ENCODE measurements at places on chromosomes 12 and 14.

DNA sequence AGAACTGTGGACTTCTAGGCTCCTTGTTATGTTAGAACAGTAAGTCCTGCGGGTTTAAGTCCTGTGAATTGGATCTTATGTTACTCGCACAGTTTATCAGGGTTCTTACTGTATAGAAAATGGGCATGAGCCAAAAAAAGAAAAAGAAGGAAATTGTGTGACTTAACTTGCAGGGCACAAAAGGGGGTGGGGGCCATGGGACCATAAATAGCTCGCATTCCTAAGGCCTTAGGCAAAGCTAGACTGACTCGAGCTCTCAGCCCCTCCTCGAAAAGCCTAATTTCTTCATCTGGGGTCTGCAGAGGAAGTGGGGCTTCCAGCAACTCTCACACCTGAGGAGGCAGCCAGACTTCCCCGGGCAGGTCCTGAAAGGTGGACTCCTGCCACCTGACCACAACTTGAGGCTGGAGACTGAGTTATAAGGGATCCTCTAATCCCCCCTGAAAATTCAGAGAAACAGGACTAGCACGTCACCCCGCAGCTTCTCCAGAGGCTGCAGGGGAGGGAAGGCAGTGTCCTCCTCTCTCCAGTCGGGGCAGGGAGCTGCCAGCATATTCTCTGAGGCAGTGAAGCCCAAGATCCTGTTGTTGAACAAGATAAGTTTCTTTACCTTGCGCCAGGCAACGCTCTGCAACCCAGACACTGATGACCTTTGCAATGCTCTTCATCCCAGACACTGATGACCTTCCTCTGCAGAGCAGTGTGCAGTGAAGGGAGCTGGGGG, 280.5 kb downstream of the PCNX1 start:
- no peak for DNase-seq

GRCh38 chr12:5332551-5332950, 99.4 kb upstream of the NTF3 start:
- DNase-seq, result no peak

DNA sequence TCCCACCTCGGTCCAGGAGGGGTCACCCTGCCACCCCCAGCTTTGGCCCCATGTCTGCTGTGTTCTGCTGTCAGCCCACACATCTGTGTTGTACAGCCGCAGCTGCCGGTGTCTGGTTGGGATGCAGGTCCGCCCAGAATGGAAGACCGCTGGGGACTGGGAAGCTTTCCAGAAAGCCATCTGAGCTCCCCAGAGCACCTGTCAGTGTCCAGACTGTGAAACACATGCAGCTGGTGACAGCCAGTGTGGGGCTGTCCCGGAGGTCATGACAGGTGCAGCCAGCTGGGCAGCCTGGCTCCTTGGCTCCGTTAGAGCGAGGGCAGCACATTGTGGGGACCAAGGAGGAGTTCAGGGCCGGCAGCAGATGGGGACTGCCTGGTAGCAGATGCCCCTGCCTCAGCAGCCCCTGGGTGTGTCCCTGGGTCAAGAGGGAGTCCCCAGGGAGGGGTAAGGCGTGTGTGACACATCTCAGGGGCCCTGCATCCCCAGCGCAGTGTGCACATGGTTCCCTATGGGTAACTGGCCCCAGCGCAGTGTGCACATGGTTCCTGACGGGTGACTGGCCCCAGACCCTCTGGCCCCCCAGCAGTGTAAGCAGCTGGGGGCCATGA, 16.4 kb downstream of the CEP170B start:
- DNase-seq, result no peak

- DNase-seq, result no peak
These were observed 7.1 kb upstream of the OAS2 start for GRCh38 chr12:112971248-112971647.

DNA sequence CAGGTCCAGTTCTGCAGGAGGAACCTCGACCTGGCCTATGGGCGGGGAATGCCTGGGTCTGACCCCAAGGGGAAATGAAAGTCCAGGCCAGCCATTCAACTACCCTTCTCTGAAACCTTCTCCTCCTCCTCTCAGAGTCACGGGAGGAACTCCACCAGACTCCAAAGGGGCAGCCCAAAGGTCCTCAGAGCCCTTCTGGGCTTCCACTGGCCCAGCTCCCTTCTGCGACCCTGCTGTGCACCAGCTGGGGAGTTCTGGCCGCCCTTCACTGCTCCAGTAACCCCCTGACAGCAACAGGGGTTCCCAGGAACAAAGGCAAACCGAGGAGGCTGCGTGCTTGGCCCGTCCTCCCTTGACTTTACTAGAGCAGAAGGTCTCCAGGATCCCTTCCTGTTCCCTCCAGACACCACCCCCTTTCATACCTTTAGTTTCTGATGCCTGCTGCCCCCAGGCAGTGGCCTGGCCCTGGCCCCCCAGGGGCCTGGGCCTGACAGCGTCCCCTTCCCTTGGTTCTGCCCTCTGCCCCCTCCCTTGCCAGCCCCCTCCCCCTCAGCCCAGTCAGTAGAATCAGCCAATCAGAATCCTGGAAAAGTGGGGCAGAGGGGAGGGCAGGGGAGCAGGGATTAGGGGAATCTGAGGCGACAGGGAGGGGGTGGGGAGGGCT, 850 bp upstream of the ZNF385A start:
- no peak for DNase-seq

DNA sequence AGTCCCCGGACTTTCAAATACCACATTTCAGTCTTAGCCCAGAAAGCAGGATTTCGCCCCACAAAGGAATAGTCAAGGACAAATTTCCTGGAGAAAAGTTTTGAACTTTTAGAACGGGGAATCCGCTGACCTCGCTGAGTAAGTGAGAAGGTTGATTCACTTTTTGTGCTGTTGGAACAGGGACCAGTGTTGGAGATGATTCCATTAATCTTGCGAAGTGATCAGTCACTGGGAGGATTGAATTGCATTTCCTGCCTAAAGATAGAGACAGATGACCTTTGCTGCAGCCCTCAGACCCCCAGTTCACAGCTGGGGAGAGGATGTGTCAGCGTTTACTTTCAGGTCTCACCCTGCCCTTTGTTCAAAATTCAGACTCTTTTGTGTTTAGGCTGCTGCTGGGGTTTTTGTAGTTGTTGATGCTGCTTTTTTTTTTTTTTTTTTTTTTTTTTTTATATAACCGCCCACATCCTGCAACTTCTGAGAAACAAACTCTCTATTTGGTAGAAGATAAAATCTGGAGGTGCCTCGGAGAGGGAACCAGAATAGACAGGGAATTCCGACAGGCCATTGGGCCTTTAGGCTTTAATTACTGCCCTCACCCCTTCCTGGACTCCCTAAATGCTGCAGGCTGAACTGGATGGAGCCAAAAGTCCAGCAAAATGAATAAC, 9.8 kb upstream of the KDM2B start:
- peak; percentile 81 for DNase-seq

All from activated CD4-positive, alpha-beta T cell treated with anti-CD3 and anti-CD28 coated beads, Interleukin-10, Interleukin-2, amounts not matched to agents 100 ng/mL and 50 ng/mL, durations not matched to agents 16 hours and 8 hours (primary cell).